CD4-positive, alpha-beta T cell treated with Interleukin-12 subunit alpha and Interleukin-12 subunit beta, for 1 hour (primary cell): ENCODE measurements at places on chromosomes 6 and 20.

DNA sequence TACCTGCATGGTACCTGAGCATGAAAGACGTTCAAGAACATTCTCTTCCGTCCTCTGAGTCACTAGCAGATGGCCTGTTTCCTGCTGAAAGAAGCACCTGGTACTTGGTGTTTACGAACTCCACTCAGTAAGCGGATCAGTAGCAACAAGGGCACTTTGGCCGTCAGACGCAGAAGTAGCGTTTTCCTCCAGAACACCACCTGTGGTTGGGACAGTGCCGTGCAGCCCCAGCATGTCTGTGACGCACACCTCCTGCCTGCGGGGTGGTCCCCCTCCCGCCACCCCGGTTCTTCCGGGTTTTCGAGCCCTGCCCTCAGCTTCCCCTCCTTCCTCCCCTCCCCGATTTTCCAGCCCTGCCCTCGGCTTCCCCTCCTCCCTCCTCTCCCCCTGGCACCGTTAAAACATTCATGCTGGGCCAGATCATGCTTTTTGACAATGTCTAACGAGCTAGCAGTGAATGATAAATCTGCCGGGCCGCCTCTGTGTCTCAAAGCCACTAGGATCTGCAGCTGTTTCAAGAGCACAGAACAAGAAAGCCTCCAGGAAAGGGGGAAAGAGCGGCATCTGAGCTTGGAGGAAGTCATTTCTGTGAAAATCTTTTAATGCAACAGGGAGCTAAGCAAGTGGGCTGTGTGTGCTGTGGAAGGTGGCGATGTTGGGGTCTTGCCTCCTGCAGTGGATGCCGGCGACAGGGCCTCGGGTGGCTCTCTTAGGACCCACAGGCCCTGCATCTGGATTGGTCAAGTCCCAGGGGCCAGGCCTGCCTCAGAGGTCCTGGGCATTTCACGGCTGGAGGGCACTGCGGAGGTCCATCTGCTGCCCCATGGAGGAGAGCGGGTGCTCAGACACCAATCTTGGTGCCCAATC lies 207.9 kb downstream of the ERMARD start:
- DNase-seq: peak; percentile 55

GRCh38 chr20:8867038-8867740 lies 201.7 kb upstream of the PLCB4 start:
- no peak for DNase-seq

DNA sequence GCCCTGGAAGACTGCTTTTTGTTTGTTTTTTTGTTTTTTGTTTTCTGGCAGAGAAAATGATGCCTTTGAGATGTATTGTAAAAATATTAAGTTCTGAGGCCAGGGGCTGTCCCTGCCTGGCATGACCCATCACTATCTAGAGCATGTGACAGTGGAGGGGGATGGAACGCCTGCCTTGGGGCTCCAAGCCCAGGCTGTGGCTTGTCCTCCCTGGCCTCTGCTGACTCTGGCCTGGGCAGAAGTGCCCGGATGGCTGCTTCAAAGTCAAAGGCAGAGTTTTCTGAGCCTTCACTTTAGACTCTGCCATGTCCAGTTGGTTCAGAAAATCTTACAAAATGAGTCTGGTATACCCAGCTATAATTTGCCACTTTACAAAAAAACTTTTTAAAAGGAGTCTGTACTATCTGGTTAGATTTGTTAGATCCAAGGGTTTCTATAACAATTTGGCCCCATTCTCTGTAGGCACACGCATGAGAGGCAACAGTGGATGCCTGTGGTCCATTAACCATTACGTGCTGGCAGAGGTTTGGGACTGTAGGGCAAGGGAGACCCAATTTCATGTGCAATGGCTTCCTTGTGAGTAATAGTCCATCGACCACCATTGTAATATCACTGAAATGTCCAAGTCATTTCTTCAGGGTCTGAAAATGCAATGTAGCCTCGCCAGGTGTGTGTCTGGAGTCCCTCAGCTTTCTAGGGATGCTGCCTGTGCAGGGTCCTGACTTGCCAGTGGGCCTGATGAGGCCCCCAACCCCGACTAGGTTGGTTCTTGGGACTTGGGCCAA lies 8.3 kb downstream of the PPP1R3G start:
- DNase-seq: no peak

DNA sequence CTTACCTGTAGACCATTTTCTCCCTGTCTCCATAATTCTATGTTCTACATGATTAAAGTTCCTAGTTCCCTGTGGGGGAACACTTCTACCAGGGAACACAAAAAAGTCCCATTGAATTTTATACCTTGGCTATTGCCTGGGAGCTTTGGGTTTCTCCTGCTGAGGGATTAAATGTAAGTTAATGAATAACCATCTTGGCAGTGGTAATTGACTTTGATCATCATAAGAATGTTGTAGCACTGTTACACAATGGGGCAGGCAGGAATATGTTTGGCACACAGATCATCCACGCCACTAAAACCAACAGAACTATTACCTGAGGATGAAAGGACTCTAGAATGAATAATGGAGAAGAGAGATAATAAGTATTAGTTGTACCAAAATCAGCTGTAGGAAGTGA lies 1106.2 kb upstream of the GJE1 start:
- DNase-seq: no peak

DNA sequence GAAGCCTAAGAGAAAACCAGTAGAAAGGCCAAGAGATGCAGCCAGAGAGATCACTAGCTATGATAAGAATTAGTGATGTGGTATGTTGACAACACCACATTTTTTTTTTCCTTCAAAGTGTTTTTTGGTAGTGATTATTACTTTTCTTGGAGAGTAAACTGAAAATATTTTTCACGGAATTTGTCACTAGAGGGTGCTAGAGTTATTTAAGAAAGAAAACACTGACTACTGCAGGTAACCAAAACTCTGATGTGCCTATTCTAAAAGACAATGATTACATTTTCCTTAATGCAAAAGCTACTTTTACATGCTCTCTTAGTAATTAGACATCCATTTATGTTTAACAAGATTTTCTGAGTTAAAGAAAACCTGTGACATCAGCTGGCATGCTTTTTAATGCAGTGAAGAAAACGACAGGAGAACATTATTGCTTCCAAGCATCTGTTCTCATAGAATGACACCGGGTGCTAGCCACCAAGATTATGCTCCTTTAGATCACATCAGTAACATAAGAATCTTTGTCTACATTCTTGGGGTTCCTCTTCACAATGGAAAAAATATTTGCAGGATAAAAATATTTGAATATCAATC lies 28.8 kb downstream of the RWDD2A start:
- DNase-seq: peak; percentile 40

- no peak for DNase-seq
Observed at GRCh38 chr20:34983995-34984735, 28.5 kb downstream of the MYH7B start.

DNA sequence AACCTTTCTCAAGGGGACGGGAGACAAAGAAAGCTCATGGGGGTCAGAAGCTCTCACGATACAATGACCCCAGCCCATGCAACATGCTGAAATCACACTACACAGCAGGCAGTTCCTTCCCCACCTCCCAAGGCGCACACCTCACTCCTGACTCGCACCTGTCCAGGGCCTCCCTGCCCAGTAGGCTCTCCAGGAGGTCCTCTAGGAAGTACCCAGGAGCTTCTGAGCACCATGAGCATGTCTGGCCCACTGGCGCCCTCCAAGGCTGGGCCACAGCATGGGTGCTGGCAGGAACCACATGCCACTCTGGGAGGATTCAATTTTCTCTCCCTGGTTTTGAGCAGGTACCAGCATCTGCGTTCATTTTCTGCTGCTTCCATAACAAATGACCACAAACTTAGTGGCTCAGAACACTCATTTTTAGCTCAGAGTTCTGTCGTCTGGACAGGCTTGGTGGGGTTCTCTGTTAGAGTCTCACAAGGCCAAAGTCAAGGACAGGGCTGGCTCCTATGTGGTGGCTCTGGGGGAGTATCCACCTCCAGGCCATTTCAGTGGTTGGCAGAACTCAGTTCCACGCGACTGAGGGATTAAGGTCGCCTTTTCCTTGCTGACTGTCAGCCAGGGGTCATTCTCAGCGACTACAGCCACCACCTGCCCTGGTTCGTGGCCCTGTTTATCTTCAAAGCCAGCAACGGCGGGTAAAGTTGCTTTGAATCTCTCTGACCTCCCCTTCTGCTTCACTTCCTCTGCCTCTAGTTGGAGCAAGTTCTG lies 32.7 kb downstream of the ACSS1 start:
- no peak for DNase-seq

DNA sequence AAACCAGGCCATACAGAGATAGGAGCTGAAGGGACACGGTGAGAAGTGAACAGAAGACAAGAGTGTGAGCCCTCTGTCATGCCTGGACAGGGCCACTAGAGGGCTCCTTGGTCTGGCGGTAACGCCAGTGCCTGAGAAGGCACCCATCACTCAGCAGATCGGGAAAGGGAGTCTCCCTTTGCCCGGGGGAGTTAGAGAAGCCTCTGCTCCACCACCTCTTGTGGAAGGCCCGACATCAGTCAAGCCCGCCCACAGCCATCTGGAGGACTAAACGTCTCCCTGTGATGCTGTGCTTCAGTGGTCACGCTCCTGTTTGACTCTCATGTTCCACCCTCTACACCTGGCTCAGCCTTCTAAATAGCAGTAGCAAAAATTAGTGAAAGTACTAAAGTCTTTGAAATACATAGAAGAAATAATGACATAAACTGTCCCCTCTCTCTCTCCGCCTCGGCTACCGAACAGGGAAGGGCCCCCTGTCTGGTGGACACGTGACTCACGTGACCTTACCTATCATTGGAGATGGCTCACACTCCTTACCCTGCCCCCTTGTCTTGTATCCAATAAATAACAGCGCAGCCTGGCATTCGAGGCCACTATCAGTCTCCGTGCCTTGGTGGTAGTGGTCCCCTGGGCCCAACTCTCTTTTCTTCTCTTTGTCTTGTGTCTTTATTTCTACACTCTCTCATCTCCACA lies 66.7 kb downstream of the RPP21 start:
- DNase-seq: peak; percentile 70

GRCh38 chr20:1663917-1664316 lies 6.3 kb upstream of the SIRPG start:
- peak; percentile 38 for DNase-seq

- no peak for DNase-seq
Observed at GRCh38 chr6:53608396-53608795, 57.2 kb downstream of the KLHL31 start.

DNA sequence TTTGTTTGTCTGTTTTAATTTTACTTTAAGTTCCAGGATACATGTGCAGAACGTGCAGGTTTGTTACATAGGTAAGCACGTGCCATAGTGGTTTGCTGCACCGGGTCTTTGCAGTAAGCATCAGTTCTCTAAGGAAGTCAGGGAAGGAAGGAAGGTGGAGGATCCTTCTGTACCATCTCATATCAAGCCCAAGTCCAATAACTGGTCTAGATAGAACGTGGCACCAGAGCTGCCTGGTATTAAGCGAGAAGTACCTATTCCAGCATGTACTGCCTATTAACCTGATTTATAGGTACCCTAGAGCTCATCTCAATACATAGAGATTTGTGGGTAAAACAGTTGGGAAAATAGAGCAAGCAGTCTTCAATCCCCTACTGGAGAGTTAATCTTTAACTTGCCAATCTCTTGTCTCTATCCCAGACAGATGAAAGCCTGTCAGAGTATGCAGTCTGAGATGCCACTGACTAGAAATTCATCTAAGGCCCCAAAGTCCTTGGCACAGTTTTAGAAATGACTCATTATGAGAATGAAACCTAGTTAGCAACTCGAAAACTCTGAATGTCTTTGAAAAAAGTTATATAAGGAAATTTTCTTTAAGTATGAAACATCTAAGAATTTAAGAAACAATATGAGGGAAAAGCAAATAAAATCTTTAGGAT lies 144.9 kb downstream of the TFAP2A start:
- DNase-seq: no peak

DNA sequence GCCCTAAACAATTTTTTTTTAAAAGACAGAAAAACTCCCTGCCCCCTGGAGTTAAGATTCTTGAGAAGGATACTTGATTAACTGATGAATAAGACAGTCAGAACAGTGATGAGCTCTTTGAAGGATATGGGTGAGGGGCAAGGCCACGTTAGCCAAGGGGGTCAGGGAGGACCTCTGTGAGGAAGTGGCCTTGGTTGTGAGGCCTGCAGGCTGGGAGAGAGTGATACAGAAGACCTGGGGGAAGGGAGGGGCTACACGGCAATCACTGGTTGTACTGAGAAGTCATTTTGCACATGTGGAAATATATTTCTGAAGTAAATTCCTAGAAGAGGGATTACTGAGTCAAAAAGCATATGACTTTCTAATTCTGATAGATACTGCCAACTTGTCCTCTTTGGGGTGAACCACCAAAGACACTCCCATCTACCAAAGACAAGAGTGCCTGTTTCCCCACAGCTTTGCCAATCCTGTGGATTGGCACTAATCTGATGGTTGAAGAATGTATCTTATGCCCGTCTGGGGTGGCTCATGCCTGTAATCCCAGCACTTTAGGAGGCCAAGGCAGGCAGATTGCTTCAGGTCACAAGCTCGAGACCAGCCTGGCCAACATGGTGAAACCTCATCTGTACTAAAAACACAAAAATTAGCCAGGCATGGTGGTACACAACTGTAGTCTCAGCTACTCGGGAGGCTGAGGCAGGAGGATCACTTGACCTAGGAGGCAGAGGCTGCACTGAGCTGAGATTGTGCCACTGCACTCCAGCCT lies 22.3 kb upstream of the BCAS4 start:
- DNase-seq: no peak

DNA sequence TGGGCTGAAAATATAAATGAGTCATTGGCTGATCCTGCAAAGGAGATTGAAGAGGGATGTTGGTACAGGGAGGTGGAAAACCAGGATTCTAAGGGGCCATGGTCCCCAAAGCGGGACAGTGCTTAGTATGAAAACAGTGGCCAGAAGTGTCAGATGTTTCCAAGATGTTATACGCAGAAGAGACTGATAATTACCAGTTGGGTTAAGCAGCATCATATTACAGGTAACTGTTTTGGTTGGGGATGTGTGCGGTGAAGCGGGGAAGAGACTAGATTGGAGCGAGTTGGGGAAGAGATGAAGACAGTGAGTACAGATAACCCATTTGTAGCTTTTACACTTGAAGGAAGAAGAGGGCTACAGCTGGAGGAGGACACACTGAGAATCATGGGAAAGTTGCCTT lies 80.8 kb downstream of the PLEKHG1 start:
- DNase-seq: no peak

DNA sequence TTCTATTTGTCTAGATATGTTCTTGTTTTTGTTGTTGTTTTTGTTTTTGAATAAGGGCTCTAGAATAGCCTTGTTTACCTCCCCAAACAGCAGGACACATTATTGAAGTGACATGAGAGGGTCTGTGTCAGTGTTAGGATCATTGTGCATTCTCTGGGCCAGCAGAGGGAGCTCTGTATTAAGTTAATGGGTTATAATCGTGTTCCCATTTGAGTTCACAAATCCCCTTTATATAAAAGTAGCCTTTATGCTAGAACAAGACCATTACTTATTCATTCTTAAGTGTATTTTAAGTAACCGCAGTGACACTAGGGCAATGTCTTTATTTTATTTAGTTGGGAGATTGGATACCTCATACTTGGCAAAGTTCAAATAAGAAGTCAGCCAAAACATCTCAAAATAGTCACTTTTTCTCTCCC lies 44.8 kb downstream of the STK4 start:
- DNase-seq: peak; percentile 66
